ENCODE measurements at places on chromosomes 7 and 10.

GRCh38 chr7:22725585-22725984 is 1.4 kb upstream of the IL6 start:
- DNase-seq = no peak

- no peak for DNase-seq
Observed at GRCh38 chr10:75029857-75030256, 81.6 kb upstream of the SAMD8 start.

DNA sequence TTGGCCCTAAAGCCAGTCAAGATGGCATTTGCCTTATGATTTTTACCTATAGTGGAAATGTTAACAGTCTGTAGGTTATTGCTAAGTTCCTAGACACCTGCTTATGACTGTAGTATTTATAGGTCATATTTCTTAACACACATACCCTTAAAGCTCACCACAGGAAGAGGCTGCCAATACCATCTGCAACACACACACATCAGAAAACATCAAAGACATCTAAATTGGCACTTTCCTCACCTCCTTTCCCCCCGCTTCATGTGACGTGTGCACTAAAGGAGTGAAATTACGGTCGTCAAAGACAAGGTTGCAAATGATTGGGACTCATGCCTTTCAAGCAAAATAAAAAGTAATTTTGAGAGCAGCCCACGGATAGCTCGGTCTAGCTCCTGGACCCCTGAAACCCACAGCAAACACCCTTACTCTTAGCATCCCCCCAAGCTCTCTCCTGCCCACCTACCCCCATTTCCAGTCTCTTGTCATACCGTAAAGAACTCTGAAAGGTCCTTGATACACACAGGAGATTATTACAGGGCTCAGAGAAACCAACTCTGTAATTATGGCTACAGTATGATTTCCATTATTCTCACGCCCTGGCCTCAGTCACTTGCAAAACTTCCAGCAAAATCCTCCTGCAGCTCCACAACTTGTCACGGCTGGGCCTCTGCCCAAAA is 90.5 kb downstream of the PLXNA4 start:
- DNase-seq = no peak

GRCh38 chr7:657565-658119 is 68.9 kb upstream of the DNAAF5 start:
- DNase-seq = no peak

GRCh38 chr7:1809070-1809469 is 139.0 kb downstream of the ELFN1 start:
- no peak for DNase-seq

- no peak for DNase-seq
Observed at GRCh38 chr10:123926401-123927264, 35.0 kb upstream of the CPXM2 start.

- no peak for DNase-seq
Observed at GRCh38 chr10:124320778-124321432, 97.8 kb downstream of the OAT start.

GRCh38 chr10:101079874-101080273 is 18.1 kb downstream of the KAZALD1 start:
- no peak for DNase-seq

- DNase-seq = no peak
Observed at GRCh38 chr10:116056445-116057293, 216.3 kb downstream of the GFRA1 start.

- no peak for DNase-seq
Observed at GRCh38 chr7:73904219-73905137, 43.5 kb downstream of the TMEM270 start.

DNA sequence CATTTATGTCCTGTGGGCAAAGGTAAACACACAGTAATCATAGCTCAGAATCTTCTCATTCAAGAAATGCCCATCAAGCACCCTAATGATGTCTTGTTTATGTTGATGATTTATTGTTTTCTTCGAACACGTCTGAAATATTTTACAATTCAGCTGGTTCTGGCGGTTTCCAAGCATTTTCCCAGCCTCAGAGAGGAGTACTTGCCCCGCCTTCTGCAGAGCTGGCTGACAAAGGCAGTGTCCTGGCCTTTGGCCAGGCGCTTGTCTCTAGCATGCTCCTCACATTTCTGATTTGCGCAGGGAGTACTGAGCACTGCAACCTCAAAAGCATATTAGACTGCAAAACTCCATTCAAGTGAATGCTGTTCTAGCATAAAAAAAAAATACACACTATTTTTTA is 314.2 kb upstream of the GNAI1 start:
- no peak for DNase-seq

Data from KG1 (cell line).